Umbilical cord (tissue), 2 donors: ENCODE measurements at places on chromosomes 1 and 21.

DNA sequence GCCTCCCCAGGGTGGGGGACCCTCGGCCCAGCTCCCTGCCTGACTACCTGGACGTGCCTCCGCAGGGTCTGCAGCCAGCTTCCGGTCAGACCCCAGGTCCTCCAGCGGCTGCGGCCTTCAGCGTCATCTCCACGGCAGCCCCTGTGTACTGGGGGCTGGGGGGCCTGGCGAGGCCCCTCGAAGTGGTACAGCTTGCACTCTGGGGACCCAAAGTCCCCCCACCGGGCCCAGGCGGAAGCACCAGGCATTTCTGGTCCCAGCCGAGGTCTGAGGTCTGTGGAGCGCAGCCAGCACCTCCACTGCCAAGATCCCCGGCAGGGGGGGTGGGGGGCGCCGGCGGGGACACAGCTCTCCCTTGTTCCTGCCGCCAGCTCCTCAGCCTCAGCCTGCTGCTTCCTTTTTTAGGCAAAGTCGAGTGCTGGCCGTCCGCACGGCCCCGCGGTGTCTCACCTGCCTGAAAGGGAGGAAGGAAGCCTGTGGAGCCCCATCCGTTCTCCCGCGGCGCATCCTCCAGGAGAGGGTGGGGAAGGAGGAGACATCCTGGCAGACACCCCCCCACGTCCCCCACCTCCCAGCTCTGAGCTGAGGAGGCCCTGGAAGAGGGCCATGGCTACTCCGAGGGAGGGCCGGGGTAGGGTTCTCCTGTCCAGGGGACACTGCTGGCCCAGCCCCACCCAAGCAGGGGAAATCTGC is 1.2 kb upstream of the VWA1 start:
- DNase-seq, result peak; percentile 63

DNA sequence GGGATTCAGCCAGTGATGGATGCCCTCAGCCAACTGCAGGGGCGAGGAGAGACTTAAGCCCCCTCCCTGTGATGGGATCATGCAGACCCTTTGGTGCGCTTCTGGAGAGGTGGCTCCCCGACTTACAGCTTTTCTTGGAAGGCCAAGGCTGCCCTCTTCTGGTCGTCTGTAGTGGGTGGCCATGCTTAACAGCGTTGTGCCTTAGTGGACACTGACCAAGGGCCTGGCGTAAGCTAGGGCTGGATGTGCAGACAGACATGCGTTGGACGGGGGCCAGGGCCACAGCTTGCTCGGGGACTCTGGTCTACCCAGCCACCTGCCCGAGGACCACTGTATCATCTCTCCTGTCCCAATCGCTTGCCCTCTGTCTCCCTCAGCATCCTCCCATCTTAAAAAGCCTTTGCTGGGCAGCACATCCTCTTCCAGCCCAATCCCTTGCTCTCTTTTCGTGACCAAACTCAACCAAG is 5.5 kb downstream of the AZIN2 start:
- DNase-seq, result peak; percentile 61

GRCh38 chr1:184315254-184315653 is 71.6 kb upstream of the C1orf21 start:
- no peak for DNase-seq

DNA sequence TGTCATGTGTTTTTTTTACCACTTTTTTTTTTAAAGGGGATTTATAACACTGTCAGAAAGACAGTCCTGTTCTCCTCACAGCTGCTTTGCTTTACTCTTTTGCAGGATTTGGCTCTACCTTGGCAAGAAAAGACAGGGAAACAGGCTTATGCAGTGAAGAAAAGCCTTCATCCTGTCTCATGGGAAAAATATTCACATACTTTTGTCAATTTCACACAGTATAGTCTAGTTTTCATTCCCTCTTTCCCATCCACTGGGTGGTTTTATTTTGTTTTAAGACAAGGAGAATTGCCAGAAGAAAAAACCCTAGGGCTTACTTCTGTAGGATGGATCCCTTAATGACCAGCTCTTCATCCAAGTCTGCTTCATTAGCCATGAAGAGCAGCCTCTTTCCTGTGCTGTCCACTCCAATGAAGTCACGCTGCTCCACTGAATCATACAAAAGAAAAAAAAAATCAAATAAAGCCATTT is 60.0 kb downstream of the EIF2B3 start:
- DNase-seq, result peak; percentile 41

GRCh38 chr1:43934986-43935324 is 1.4 kb downstream of the ARTN start:
- DNase-seq, result no peak

DNA sequence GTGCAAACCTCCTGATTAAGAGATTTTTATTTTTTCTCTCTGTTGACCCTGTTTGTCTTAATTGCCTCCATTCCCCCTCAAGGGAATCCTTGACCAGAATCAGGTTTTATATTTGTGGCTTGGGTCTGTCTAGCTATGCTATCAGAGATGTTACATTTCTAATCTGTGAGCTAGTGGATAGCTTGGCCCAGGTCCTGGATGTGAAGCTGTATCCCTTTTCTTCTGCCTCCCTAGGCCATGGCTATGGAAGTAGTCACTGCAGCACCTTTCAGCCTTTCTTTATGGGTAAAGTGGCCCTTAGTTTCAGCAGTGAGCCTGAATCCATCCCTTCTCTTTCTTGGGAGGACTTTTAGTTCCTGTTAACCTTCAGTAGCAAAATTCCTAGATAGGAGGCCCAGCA is 17.0 kb upstream of the ANGEL2 start:
- no peak for DNase-seq

DNA sequence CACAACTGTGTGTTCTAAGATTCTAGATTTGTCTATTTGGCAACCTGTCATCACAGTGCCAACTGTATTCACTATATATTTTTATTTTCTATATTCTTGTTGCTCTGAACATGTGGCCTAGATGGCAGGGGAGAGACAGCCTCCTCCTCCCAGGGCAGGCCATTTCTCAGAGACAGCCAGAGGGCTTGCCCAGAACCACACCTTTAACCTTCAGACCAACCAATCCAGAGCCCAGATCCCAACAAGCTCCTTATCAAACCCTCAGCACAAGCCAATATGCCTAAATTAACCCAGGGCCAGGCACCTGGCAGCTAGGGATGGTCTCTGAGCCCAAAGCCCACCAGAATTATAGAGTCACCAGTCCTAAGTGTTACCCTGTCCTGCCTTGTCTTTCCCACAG is 19.3 kb downstream of the TRIM11 start:
- no peak for DNase-seq

- DNase-seq, result no peak
These were observed 29.2 kb downstream of the ZNF281 start for GRCh38 chr1:200380589-200381021.

DNA sequence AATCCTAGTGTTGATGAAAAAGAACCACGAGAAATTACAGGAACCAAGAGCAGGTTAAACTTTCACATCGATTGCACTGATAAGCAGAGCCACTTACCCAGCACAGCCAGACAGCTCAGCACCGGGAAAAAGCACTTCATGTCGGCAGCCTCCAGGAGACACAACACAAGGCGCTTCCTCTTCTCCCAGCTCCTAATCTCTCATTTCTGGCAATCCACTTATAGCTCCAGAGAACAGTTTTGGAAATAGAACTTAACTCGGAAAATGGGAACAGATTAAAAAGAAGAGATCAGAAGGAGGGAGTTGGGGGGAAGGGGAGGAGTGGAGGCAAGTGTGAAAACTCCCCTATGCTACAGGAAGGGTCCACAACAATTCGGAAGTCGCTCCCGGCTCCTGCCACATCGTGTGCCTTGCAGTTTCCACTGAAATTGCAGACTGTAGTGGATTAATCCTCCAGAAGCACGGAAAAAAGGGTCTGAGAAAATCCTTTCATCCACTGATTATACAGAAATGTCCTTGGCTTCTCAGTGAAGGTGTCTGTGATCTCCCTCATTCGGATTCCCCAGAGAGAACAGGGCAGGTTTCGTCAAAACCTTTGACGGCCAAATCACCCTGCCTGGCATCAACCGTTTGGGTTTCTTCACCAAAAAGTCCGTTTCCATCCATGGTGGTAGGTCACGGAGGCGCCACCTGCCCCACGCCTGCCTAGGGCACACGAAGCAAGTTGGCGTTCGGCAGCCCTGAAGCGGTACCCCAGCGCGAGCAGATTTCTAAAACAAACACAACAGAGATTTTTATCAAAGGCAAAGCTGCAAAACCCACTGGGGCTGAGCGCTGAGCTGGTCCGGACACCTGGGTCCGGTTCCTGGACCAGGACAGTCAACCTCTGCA is 1.1 kb downstream of the IGSF3 start:
- DNase-seq, result peak; percentile 50

GRCh38 chr1:21292503-21292983 is 2.3 kb upstream of the ECE1 start:
- DNase-seq, result no peak

DNA sequence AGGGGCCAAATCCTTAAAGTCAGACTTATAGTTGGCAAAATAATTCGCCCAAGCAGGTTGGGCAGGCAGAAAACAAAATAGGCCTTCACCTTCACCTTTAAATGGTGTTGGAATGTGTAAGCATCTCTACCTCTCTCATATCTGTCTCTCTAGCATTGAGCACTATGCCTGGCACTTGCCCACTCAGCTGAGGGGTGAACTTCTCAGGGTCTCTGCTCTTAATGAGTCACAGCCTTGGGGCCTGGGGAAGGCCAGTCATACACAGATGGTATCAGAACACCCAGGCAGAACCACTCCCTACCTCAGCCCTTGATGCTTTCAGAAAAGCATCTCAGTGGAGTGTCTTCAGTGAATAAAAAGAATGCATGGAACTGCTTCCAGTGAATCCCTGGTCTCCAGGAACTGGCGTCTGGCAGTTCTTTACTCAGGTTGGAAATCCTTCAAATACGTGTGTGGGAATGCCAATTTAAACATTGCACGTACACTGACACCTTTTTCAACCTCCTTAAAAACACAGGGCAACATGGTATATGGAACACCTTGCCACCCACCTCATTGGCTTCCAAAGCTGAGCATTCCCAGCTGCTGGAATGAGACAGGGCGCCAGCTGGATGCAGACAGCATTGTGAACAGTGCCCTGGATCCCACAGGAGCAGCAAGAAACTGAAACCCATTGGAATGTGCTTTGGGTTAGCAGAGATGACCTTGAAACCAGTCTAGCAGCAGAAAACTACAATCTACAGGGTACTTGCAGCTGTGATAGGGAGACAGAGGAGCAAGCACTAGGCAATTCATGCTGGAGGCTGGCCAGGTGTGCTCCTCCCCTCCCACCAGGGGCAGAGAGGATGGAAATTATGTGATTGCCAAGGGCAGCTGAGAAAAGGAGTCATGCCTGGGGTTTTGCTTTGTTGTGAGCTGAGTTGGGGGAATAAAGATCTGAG is 30.0 kb downstream of the ZNF697 start:
- no peak for DNase-seq

GRCh38 chr1:228968891-228969606 is 233.8 kb downstream of the RHOU start:
- DNase-seq, result no peak
